Sigmoid colon (tissue), 7 donors: ENCODE measurements at places on chromosomes 11 and 22.
A peak's percentile ranks its signal among the peaks of the same experiment; 100 is the strongest.

DNA sequence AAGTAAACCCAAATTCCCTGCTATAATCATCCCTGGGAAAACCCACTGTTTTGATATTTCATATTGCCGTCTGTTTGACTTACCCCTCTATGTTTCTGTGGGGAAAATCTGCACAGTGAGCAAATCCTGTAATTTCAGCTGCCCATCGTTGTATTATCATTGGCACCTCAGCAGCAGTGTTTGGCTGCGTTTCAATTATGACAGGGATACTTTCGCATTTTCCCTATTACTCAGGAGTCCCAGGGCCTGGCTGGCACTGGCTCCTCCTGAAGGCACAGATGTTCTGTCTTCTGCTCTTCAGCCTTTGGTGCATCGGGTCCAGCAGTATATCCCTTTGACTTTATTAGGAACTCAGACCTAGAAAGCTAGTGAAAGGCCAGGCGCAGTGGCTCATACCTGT, 12.2 kb upstream of the MMP12 start:
- DNase-seq: no peak

GRCh38 chr22:20435436-20436306, 2.0 kb downstream of the SCARF2 start:
- DNase-seq: peak; percentile 62

- DNase-seq: peak; percentile 92
Measured at GRCh38 chr11:125345421-125346178, 150.5 kb downstream of the FEZ1 start.

- no peak for DNase-seq
Measured at GRCh38 chr22:21972293-21972779, 10.3 kb downstream of the TOP3B start.

DNA sequence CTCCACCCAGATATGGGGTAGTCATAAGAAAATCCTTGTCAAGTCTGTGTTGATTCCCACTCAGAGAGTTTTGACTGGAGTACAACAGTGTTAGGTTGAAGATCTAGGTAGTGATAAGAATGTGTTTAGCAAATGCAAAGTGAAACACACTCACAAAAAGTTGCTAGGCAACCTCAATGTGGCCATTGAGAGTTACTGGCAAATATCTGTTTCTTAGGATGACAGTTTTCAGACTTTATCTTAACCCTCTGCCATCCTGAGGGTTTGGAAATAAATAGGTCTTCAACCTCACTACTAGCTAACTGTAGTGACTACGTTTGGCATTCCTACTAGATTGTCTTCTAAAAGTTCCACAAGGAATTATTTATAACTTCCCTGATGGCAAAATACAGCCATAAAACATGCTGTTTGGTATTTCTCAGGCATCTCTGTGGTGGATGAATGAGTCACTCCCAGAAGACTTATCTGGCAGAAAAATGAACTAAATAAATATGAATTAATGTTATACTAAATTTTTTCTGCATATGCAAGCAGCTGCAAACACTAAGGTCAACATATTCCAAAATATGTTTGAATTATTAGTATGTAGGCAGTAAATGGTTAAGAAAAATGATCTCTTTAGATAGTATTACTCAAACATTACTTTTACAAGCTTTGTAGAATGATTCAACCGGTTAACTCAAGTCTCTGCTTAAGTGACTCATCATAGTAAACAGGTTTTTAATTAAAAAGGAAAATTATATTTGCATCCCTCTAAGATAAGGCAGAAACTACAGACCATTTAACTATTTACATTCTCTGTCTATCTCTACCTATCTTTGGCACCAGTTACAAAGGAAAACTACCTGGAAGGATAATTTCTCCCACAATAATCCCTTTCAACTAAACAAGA, 17.1 kb upstream of the SYTL2 start:
- no peak for DNase-seq

DNA sequence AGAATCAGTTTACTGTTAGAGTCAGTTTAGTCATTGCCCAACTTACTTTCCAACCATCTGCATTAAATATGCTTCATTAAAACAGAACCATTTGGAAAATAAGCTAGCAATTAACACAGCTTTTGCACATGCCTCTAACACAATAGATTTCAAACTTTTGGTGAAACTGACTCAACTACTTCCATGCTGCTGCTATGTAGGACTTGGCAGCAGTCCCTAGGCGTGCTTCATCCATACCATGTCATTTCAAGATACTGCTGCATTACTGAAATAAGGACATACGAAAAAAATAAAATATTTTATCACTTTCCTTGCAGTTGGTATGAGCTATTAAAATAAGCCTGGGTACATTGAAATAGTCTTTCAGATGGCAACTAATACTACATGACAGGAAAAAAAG, 65.5 kb upstream of the SOX6 start:
- DNase-seq: no peak

DNA sequence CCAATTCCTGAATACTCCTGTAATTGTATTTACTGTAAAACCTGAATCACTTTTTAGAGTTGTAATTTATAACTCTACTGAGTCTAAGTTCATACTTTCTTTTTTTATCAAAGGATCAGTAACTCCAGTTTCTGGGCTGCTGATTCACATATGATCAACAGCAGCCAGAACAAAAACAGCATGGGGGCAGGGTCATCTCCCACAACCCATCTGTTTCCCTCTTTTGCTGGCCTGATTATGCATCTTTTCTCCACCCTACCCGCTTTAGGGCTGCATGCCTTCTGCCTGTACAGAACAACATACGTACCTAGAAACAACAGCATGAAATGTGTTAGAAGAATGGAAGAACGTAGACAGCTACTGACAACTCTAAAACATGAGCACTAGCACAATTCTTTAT, 76.0 kb downstream of the MRTFA start:
- DNase-seq: no peak

DNA sequence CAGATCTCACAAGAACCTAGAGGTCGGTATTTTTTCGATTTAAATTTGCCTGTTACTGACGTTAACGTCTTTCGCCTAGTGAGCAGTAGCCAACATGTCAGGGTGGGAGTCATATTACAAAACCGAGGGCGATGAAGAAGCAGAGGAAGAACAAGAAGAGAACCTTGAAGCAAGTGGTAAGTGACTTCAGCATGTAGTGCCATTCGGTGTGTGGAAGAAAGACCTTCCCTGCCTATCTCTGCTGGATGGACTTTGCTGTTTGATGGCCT, 750 bp downstream of the XRCC6 start:
- DNase-seq: no peak

- no peak for DNase-seq
Measured at GRCh38 chr22:39092111-39092862, 4.8 kb upstream of the APOBEC3H start.

- peak; percentile 83 for DNase-seq
Measured at GRCh38 chr11:4072668-4073285, 21.8 kb upstream of the RRM1 start.

- peak; percentile 89 for DNase-seq
Measured at GRCh38 chr11:65429724-65430405, 7.3 kb downstream of the NEAT1 start.

DNA sequence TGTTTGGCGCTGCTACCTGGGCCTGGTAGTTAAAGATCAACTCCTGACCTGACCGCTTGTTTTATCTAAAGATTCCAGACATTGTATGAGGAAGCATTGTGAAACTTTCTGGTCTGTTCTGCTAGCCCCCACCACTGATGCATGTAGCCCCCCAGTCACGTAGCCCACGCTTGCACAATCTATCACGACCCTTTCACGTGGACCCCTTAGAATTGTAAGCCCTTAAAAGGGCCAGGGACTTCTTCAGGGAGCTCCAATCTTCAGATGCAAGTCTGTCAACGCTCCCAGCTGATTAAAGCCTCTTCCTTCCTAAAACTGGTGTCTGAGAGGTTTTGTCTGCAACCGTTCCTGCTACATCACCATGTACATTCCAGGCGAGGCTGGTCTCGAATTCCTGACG, 15.0 kb downstream of the APOBEC3F start:
- no peak for DNase-seq

- peak; percentile 55 for DNase-seq
Measured at GRCh38 chr11:8098361-8098760, 17.4 kb downstream of the TUB start.

DNA sequence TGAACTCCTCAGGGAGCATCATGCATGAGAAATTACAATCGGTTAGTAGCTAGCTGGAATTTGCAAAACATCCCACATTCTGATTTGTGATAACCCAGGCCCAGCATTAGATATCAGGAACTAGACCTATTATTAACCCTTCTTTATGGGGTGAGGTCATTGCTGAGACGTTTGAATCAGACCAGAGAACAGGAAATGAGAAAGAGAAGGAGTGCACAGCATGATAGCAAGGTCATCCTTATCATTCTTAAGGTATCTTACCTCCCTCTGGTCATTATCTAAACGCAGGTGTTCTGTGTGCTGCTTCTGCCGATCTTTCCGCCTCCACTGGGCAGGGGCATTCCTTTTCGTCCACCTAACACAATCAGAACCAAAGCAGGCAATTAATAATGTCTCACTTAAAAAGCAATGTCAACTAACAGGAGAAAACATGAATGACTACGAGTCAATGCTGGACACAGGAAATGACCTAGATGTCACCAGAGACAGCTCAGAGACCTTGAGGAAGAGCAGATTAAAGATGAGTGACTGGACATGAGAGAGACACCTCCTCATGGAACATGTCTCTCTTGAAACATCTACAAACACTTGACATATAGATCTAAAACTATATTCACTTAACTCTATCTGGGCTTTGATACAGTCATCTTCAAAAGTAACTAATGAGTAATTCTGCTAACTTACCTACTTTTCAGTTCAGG, 78.3 kb upstream of the SCUBE2 start:
- DNase-seq: no peak

- DNase-seq: no peak
Measured at GRCh38 chr11:106681435-106681834, 336.8 kb downstream of the GUCY1A2 start.

DNA sequence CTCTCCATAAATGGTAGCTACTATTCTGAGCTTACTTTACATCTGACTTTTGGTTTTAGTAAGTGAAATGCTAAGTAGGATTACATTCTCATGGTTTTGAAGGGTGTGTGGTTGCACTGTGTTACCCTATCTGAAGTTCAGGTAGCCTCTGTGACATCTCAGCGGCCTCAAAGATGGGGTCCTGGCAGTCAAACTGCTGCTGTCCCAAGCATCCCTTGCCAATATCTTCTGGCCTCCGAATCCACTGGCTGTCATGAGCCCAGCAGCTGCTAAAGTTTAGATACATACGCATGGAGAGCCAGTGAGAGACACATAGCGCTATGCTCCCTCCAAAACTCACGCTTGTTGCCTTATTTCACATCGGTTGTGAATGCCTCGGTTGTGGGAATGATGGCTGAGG, 34.9 kb downstream of the UBASH3B start:
- no peak for DNase-seq

DNA sequence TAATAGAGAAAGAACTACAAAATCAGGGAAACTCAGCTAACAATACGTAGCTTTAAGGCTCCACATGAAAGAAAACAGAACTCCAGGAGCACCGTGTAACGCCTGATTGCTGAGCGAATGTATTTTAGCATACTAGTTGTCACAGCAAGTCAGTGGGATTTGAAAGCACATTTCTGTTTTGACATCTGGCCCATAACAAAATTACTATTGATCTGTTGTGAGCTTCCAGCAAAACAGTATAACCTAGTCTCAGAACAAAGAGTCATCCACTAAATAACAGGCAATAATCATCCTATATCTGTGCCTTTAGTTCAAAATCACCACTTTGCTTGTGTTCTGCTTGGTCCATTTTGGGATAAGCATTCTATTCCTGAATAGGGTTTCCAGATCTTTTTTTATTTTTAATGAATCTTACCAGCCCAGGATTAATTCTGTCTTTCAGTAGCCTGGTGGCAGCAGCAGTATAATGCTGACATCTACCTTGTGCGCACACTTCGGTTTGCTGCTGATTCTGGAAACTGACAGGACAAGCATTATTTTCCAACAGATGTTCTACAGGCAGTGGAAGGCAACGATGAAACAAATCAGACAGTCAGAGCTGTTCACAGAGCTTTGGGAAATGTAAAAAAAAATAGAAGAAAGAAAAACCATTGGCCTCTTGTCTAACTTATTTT, 66.2 kb downstream of the CADM1 start:
- DNase-seq: no peak

DNA sequence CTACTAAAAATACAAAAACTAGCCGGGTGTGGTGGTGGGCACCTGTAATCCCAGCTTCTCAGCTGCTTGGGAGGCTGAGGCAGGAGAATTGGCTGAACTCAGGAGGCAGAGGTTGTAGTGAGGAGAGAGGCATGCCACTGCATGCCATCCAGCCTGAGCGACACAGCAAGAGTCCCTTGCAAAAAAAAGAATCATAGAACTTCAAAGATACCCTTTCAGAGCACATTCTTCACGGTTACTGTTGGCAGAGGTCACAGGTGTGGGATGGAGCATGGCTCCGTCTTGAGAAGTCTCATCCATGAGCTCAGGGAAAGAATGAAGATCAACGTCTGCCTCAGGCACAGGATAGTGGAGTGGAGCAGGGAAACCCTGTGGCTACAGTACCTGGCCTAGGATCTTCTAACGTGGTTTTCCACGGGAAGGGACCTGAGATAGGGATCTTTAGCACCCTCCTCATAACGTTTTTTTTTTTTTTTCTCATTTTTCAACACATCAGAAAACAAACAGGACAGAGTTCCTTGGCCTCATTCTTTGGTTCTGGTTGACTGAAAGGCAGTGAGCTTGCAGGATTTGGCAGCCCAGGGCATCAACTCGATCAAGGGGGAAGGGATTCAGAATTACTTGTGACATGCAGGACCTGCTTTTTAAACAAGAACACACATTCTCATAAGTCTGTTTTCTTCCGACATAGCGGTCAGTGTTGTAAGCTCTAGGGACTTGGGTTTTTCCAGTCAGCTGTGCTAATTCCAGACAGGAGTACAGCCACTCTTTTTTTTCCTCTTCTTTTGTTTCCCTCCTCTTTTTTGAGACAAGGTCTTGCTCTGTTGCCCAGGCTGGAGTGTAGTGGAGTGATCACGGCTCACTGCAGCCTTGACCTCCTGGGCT, 22.8 kb downstream of the F2 start:
- DNase-seq: no peak

- DNase-seq: no peak
Measured at GRCh38 chr11:10029386-10030121, 264.5 kb downstream of the SBF2 start.

DNA sequence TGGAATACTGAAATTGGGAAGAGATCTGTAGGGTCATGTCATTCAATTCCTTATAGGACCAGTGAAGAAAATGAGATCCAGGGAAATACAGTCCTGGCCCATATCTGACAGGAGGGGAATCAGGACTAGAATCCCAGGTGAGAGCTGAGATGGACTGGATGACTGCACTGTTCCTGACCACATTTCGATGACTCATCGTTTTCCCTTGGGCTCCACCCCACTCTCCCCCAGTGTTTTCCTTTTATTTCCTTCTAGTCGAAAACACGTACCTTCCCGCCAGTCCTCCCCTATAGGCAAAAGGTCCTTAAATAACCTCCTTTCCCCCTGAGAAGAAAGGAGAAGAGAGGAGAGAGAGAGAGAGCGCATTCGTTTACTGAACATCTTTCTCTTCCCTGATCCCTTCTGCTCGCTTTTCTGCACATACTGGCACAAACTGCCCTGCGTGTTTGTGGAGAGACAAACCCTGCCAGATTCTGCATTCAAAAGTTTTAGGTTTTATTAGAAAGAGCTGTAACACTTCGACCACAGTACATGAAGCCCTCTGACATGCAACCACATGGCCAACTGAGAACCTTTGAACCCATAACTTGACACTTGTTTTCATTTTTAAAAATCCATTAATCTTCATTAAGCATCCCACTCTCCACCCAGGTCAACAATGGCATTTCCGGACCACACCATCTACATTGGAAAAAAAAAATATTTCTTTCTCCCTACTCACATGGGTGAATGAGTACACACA, 565.7 kb downstream of the METTL15 start:
- no peak for DNase-seq

GRCh38 chr11:42315846-42316245, 856.4 kb upstream of the LRRC4C start:
- no peak for DNase-seq

GRCh38 chr11:81345609-81346008, 1388.1 kb downstream of the FAM181B start:
- DNase-seq: no peak
